Endodermal cell (in vitro differentiated cells): ENCODE measurements at places on chromosomes 11 and 22. TPM values are rescaled to one million over a fixed set of nuclear protein-coding genes. Genes with fewer than 3 reads are reported as not detected.

Gene NFAM1
- total RNA-seq: 0.50 and 0.92 TPM in 2 replicates

Gene PNPLA5
- total RNA-seq: 0.68 and 0.86 TPM in 2 replicates

Gene KIAA1671
- 32.2 and 38.8 TPM in 2 replicates for total RNA-seq

Gene TSSK2
- not detected in 3 replicates for total RNA-seq

Gene PLEKHB1
- 67.8 to 81.0 TPM (median 79.1 TPM) in 3 replicates for total RNA-seq

Gene MIAT
- 4.2 and 4.4 TPM in 2 replicates for total RNA-seq

Gene DRD4
- 1.8 to 7.0 TPM (median 3.1 TPM) in 3 replicates for total RNA-seq

Gene OR52L1
- total RNA-seq: 0.23 and 0.33 TPM in 2 replicates

Gene SCGB1D2
- total RNA-seq: not detected in 2 replicates

Gene RANBP1
- total RNA-seq: 203 to 420 TPM (median 415 TPM) in 3 replicates

Gene PLEKHA7
- 21.9 to 42.6 TPM (median 25.6 TPM) in 3 replicates for total RNA-seq

Gene OR4S1
- not detected in 2 replicates for total RNA-seq

Gene LRRC74B
- 0.12 TPM in 1 of 3 replicates, not detected in the others for total RNA-seq

Gene CRYBB2
- total RNA-seq: not detected in 3 replicates

Gene KCNK7
- 0.75 and 1.2 TPM in 2 replicates for total RNA-seq
